ENCODE measurements at places on chromosomes 12 and 14.

DNA sequence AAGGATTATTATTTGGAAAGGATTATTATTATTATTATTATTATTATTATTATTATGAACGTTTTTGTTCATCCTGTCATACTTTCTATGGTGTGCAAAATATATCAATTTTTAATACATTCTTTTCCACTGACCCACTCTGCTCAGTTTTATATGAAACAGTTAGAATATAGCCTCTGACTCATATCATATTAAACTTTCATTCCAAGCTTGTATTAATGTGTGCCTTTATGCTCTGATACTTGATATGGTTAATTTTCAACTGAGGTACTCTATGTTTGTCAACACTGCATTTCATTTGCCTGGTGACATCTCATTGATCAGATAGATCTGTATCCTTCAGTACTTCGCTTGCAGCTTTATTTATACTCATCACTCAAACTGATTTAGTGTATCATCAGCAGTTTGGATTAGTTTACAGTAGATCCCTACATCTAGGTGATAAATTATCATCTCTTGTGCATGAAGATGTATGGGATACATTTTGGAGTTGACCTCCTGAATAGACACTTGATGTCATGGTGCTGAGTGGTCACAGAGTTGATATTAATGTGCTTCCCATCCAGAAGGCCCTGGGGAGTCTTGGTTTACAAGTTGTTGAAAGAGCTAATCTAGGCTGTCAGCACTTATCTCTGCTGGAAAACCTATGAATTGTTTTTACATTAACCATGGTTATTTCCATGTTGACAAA is 271.8 kb downstream of the TRHDE start:
- no peak for DNase-seq

- DNase-seq: no peak
Observed at GRCh38 chr12:38268612-38269011, 48.0 kb upstream of the ALG10B start.

DNA sequence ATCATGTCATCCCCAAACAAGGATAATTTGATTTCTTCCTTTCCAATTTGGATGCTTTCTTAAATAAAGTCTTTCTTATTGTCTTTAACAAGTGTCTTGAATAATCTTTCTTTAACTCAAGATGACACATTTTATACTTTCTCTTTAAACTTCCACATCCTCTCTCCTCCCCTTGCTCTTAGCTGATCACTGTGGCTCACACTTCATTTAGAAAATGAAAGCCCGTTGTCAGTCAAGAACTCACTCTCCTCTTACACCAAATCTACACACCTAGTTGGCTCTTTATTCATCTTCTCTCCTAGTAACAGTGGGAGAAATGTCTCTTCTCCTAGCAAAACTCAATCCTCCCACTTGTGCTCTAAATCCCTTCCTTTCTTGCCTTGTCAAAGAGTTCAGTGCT is 10.4 kb upstream of the RMST start:
- no peak for DNase-seq

DNA sequence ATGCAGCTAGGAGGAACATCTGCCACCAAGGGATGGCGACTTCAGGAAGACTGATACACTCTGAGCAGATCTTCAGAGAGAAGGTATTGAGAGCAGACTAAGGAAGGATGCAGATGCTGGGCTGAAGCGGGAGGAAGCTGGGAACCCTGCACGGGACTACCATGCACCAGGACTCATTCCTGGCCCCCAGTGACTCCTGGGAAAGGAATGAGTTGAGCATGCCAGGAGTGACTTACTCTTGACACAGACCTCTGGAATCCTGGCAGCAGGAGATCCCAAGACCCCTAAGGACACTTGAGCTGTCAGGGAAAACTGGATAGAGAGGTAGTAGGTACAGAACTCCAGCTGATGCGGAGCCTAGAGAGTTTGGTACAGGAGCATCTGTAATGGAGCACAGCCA is 336.1 kb downstream of the RPS29 start:
- no peak for DNase-seq

DNA sequence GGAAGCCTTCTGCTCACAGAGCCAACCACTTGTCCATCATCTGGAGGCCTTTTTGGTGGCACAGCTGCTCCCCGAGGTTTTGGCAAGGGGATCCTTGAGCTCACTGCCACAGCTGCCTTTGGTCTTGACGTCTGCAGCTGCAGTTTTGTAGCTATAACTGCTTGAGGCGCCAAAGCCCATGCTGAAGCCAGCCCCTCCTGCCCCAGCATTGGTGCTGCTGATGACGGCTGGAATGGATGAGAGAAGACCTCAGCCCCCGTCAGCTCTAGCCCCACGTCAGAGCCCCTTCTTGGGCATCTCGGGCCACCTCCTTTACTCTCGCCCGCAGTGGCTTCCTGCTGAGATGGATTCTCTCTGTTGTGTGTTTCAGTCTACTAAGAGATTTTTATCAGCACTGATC is 12.3 kb upstream of the KRT74 start:
- no peak for DNase-seq

DNA sequence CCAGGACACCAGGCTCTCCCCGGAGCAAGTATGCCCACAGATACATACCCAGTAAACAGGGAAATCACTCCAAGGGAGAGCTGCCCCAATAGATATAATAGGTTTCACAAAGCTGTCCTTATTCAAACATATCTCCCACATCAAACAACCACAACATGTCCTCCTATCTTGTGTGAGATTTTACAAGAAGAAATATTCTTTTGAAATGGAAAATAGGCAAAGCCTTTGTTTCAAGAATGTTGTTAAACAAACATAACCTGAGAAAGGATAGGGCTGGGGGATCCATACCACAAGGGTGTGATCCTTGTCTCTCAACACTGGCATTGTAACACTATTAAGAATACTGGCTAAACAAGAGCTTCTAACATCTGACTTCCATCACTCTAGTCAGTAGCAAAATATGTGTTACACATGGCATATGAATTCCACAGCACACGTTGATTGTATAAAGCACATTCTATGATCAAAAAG is 32.9 kb downstream of the LGR5 start:
- DNase-seq: no peak

GRCh38 chr12:9864913-9865675 is 4.1 kb downstream of the CLEC2B start:
- DNase-seq: no peak

GRCh38 chr14:91417120-91417982 is at the start of gene CCDC88C:
CCDC88C (minus strand) TSS chr14:91417820; CDS start chr14:91417690, 130 bp downstream.
- DNase-seq: no peak

DNA sequence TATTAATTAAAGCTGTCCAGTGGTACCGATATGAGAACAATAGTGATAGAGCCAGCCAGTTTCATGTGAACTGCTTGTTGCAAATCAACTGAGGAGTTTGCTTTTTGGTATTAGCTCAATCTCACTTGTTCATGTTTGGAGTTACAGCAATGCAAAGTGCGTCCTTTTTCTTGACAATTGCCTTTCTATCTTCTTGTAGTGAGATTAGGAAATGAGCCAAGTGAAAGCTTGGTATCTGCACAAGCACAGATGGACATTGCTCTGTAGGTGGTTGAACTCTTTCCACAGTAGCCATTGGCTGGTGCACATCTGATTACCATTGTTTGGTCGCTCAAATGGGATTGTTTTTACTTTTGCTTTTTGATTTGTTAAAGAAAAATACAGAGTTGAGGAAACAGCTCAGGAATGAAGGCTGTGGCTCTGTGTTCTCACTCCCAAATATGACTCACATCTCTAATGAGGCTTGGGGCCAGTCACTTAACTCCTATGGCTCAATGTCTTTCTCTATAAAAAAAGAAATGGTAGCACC is 241.4 kb downstream of the BMP4 start:
- no peak for DNase-seq

DNA sequence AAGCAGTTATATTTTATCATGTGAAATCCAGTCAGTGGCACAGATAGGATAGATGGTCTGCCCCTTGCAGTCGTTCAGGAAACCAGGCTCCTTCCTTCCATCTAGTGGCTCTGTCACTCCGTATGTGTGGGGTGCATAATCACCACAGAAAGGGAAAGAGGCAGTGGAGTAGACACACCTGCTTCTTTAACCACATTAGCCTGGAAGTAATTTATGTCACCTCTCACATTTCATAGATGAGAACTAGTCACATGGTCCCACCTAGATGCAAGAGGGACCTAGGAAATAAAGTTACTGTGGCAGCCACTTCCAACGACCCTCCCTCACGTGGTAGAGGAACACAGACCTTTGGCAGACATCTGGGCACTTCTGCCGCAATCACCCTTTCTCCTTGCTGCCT is 14.2 kb upstream of the RNU6-8 start:
- DNase-seq: no peak

DNA sequence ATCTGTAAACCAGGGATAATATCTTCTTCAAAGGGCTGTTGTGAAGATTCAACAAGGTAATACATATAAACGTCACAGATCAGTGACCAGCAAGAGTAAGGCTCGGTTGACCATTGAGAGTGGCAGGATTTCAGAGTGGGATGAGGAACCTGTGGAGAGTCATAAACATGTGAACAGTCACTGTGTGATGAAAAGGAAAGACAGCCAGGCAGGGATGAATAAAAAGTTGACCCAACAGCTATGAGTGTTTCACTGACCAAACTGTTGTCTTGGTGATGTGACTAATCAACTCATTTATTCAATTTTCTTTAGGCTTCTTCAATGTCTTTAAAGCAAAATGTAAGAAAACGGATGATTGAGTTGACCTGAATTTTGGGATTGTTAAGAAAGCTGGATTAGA is 8.6 kb upstream of the FRMD6 start:
- no peak for DNase-seq

DNA sequence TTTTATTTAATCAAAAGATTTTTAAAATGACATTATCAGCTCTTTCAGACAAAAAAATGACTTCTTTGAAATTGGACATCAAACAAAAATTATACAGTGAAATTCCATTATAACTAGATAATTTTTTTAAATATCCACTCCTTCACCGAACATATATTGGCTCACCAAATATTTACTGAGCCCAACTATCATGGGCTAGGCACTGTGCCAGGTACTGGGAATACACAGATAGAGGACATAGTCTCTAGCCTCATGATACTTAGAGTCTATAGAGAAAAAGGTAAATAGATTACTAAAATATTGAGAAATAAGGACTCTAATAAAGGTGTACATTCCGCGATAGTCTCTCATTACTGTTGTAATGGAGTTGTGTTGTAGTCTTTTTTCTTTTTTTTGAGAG is 219.9 kb downstream of the SEC23A start:
- DNase-seq: no peak

GRCh38 chr14:90511795-90512328 is 115.0 kb downstream of the CALM1 start:
- no peak for DNase-seq

DNA sequence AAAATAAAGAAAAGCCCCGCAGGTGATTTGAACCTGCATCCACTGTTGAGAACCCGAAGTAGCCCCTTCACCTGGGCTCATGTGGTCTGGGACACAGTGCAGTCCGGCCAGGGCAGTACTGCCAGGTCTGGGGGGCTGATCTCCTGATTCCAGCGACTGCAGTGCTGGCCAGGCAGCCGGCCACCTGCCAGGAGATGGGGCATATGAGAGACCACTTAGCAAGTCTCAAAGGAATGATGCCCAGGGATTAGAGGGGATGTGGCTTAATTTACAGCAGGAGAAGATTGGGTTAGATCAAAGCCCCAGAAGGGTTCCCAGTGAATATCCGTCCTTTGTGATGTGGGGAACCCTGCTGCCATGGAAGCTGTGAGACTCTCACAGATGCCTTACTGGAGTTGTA is 113.3 kb downstream of the PRMT8 start:
- DNase-seq: no peak

DNA sequence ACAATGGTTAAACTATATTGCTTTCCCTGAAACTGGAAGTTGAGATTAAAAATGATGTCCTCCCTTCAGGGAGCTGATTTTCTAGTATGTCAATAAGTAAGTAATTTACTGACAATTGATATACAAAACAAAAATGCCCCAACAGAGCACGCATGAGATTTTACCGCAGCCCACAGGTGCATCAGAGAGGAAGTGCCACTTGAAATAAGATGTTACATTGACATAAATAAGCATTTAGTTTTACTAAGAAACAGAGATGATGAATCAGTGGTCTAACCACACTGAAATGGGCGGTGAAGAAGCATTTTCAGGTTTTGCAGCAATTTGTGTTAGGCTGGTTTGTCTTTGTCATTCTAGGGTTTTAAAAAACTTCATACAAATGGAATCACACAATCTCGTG is 8.8 kb upstream of the CLECL1 start:
- DNase-seq: no peak

DNA sequence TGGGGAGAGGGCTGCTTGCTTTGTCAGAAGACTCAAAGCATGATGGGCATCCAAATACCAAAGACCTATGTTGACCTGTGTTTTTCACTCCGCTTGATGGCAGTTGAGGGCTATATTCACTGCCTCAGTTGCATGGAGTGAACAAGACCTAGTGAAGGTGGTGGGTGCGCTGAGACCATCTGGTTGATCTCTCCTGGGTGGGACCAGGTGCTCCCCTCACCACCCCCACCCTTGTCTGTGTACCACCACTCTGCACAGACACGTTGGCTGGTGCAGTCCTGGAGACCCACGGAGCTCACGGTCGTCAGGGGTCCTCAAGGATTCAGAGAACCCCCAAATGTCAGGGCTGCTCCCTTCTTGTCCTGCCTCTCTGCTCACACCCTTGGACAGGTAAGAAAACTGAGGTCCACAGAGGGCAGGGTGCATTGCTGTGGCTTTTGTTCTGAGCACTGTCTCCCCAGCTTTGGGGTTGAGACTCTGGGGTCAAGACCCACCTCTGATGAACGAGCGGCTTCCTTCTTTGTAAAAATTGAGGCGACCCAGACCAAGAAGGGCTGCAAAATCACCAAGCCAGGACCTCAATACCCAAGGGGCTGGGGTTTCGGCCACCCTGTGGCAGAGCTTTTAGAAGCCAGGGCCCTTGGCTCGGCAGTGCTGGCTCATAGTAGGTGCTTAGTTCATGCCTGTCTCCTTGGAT is 166.3 kb upstream of the RTL1 start:
- DNase-seq: no peak

GRCh38 chr12:8821591-8821990 is 830 bp upstream of the A2ML1 start:
- DNase-seq: no peak

DNA sequence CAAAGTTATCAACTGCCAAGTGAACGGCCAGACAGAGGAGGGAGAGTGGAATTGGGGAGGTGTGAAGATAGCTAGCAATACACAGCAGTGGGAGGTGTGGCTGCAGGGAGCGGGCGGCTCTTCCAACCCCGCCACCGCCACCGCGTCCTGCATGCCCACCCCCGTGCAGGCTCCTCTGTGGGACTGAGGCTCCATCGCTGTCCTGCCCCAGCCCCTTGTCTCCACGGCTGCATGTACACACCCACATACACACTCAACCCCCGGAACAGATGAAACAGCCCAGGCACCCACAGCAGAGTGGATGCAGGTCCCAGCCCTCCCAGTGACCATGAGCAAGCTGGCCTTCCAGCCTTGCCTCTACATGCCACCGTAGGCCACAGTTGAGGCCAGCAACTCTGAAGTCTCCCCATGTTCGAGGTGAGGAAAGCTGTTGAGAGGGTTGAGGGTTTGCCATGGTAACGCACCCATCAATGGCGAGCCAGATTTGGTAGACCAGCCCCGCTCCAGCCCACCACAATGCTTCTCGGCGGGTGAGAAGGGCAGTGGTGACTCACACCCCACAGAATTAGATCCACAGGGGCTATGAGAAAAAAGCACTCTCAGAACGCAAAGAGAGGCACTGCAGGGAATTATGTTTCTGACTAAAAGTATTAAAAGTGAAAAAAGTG is 39.3 kb downstream of the PITPNM2 start:
- no peak for DNase-seq

All from stimulated activated CD8-positive, alpha-beta memory T cell treated with anti-CD3 and anti-CD28 coated beads, Interleukin-15, amount 100 ng/mL, for 24 hours (primary cell).